Stimulated activated CD4-positive, alpha-beta T cell treated with anti-CD3 and anti-CD28 coated beads, TNF-alpha, amount 100 ng/mL, for 1 hour (primary cell): ENCODE measurements at places on chromosomes 16 and 17.

- no peak for DNase-seq
Measured at GRCh38 chr16:7330709-7331108, 1.9 kb upstream of the RBFOX1 start.

GRCh38 chr17:13359774-13360173 lies 242.0 kb downstream of the HS3ST3A1 start:
- no peak for DNase-seq

DNA sequence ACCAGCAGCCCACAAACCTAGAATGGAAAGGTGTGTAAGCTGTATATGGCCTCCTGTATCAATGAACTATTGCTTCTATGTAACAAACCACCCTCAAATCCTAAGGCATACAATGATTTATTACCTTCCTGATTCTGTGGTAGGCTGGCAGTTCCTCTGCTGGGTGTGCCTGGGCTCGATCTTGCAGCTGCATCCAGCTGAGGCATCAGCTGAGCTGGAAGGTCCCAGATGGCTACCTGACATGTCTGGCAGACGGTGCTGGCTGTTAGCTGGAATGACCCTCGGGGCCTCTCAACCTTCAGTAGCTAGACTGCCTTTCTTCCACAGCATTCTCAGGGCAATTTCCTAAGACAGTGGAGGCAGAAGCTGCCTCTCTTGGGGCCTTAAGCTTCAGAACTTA lies 152.7 kb downstream of the RAB11FIP4 start:
- DNase-seq, result no peak

DNA sequence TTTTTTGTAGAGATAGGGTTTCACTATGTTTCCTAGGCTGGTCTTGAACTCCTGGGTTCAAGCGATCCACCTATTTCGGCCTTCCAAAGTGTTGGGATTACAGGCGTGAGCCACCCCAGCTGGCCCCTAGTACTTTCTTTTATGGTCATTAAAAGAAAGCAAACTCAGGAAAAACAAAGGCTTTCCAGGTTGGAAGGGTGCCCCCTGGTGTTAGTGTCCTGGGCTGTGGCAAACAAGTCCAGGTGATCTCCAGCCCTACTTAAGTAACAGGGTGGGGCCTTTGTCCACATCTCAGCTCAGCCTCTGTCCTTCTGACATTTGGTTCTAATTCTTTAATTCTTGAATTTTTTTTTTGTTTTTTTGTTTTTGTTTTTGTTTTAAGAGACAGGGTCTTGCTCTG lies 6.9 kb downstream of the IGFBP4 start:
- DNase-seq, result no peak

- no peak for DNase-seq
Measured at GRCh38 chr17:9984768-9985167, 79.7 kb upstream of the RCVRN start.

DNA sequence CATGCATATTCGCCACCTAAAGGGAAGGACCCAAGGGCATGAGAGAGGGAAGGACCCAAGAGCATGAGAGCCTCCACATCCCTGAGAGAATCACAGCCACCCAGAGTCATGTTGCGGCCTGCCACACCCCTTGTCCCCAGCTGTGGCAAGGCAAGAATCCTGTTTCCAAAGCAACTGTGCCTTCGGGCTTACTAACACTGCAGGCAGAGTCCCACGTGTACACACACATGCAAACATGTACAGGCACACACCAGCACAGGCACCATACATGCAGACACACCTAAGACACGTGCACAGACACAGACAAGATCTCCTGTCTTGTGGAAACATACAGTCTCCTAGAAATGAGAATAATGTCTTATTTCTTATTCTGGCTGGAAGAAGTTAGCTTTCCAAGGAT lies 92.4 kb upstream of the CDYL2 start:
- no peak for DNase-seq

DNA sequence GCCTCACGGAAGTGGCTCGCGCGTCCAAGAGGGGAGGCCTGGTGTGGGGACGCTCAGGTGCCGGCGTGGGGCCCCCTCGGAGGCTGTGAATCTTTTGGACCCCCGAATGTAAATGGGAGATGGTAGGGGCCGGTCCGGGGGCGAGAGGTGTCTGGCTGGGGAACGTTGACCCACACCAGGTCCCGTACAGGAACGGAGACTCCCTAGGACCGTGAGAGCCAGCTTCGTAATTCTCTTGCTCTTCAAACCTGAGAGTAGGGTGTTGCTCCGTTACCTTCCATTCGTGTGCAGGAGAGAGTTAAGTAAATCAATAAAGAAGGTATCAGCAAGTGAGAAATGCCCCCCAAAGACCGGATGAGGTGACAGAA lies 481 bp downstream of the LYRM1 start:
- no peak for DNase-seq

GRCh38 chr17:75813081-75814020 lies 28.7 kb downstream of the UNK start:
- no peak for DNase-seq

DNA sequence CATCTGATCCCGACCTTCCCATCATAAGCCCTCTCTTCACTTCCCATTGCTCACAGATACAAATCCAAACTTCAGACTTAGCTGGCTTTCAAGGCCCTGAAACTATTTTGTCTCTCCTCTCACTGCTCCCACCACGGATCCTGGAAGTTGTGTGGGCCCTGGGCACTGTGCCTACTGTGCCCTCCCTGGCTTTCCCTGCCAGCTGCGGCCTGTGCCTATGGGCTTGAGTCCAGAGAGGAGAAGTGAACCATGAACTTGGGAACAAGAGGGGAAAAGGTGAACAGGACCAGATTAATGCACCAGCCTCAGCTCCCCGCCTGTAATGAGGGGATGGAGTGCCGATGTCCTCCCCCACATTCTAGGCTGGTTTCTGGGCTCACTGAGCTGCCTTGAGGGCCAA lies 18.9 kb upstream of the KCNJ12 start:
- DNase-seq, result no peak

GRCh38 chr17:32516940-32517701 lies 30.3 kb downstream of the CDK5R1 start:
- DNase-seq, result no peak

DNA sequence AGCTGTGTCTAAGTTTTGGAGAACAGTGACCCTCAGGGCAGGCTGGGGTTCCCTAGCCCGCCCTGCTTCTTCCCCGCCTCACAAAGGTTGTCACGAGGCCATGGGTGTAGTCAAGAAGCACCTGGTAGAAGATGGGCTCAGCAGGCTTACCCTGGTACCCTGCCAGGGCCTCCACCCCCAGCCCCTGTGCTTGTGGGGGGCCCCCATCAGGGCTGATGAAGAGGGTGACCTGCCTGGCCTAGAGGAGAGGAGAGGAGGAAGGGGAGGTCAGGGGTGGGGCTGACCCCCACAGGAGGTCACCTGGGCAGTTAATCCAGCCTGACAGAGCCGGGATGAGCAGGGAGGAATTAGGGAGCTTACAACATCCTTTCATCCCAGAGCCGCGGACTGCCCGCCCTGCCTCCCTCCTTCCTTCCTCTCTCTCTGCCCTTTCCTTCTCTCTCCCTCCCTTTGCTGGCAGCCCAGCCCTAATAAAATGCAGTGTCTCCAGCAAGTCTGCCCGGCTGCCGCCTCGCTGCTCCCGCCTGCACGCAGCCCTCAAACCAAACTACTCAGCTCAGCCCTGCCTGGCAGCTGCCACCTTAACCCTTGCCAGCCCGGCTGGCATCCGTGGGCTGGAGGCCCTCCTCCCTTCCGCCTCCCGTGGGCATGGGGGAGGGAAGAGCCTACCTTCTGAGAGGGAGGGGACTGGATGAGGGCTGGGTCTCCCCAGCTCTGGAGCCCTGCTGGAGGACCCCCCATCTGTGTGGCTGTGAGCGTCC lies 7.2 kb downstream of the DLX3 start:
- no peak for DNase-seq

GRCh38 chr17:63440127-63440769 lies 5.9 kb downstream of the CYB561 start:
- DNase-seq, result no peak

GRCh38 chr16:48444574-48444973 lies 59.4 kb upstream of the SIAH1 start:
- DNase-seq, result no peak

DNA sequence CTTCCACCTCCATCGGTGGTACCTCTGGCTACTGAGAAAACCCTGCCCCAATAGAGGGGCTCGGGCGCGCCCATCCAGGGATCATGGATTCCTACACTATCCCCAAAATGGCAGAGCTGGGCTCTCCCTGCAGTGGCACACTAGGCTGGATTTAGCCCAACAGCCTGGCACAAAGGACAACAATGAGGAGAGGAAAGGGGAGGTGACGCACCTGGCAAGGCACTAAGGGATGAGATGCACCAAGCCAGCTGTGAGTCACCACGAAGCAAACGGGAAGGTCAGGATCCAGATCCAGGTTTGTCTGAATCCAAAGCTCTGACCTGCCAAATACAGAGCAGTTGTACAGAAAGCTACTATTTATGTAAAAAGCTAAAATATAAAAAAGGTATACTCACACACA lies 18.1 kb downstream of the UBE2O start:
- DNase-seq, result no peak

- DNase-seq, result no peak
Measured at GRCh38 chr16:22670551-22671041, 143.4 kb upstream of the HS3ST2 start.

DNA sequence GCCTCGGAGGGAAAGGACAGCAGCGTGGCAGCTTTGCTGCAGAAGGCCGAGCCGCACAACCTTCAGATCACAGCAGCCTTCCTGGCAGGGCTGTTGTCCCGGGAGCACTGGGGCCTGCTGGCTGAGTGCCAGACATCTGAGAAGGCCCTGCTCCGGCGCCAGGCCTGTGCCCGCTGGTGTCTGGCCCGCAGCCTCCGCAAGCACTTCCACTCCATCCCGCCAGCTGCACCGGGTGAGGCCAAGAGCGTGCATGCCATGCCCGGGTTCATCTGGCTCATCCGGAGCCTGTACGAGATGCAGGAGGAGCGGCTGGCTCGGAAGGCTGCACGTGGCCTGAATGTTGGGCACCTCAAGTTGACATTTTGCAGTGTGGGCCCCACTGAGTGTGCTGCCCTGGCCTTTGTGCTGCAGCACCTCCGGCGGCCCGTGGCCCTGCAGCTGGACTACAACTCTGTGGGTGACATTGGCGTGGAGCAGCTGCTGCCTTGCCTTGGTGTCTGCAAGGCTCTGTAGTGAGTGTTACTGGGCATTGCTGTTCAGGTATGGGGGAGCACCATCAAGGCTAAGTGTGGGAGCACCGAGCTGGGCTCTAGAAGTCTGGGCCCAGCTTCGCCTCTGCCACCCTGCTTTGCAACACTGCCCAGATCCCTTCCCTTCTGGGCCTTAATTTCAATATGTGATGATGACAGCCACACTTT lies 18.6 kb downstream of the NOD2 start:
- DNase-seq, result no peak

GRCh38 chr17:2042933-2043332 lies 1.1 kb downstream of the OVCA2 start:
- no peak for DNase-seq

- DNase-seq, result no peak
Measured at GRCh38 chr16:72467157-72467759, 295.3 kb upstream of the PMFBP1 start.

- no peak for DNase-seq
Measured at GRCh38 chr17:1188812-1189504, 9.2 kb upstream of the ABR start.

DNA sequence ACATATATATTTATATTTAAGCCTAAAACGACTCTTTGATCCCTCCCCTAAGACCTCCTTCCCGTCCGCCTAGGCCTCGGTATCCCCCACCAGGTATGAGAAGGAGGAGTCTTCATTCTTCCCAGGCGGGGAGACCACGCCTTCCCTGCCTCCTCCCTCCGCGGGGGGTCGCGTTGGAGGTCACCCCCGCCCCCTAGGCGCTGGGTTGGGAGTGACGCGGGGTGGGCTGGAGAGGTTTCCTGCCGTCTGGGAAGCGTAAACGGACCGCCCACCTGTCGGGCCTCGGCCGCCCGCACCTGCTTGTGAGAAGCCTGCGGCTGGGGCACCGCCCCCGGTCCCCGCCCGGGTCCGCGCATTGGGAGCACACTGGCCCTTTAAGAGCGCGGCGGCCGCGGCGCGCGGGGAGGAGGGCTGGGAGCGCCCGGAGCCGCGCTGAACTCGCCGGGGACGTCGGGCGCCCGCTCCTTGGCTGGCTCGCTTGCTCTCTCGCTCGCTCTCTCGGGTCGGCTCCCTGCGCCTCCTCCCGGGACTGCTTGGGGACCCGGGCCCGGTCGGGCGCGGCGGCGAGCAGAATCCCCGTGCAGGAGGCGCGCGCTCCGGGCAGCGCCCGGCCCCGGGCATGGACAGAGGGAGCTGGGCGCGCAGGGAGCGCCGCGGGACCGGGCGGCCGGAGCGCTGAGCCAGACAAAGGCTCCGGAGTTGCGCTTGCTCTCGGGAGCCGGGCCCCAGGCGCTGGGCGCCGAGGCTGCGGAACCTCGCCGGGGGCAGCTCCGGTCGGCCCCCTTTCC lies at the start of gene MMP15:
MMP15 (plus strand) TSS at position 404 of the 788 bp plus-strand sequence. CDS start 597 bp downstream, outside the sequence.
- no peak for DNase-seq

DNA sequence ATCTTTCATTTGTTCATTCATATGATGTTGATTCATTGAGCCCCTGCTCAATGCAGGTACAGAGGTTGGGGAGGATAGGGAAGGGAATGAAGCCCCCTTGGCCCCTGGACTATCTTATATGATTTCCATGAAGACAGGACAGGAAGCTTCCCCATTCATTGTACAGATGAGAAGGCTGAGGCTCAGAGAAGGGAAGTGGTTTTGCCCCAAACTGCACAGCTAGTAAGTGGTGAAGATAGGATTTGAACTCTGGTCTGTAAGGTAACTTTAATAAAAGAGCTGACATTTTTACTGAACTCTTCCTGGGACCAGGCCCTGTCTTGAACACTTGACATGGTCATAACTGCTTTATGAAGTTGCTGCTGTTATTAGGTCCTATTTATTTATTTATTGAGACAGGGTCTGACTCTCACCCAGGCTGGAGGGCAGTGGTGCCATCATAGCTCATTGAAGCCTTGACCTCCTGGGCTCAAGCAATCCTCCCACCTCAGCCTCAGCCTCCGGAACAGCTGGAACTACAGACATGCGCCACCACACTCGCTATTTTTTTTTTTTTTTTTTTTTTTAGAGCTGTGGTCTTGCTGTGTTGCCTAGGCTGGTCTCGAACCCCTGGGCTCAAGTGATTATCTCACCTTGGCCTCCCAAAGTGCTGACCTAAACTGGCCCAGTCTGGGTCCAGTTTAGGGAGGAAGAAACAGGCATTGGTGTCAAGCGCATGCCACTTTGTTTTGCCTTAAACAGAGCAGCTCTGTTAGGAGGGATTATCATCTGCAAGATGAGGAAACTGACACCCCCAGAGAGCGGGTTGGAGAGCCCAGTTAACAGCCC lies 5.0 kb downstream of the CTF1 start:
- DNase-seq, result no peak

- no peak for DNase-seq
Measured at GRCh38 chr17:45222014-45222288, 266 bp downstream of the FMNL1 start.

GRCh38 chr17:58813712-58814111 lies 58.1 kb downstream of the PPM1E start:
- no peak for DNase-seq
